ENCODE measurements at places on chromosomes 12 and 14. TPM values are rescaled to one million over a fixed set of nuclear protein-coding genes. Genes with fewer than 3 reads are reported as not detected.

- DNase-seq: no peak
These were observed 27.4 kb downstream of the TAOK3 start for GRCh38 chr12:118345355-118345754.

GRCh38 chr12:29066011-29066588, 83.0 kb upstream of the FAR2 start:
- peak; percentile 79 for DNase-seq

GRCh38 chr12:43758728-43759563, at the start of the genes IRAK4 and PUS7L:
IRAK4 (plus strand) TSS chr12:43758951; CDS start chr12:43768112, 9,161 bp downstream.
PUS7L (minus strand) TSS chr12:43758790; CDS start chr12:43755245, 3,545 bp downstream.
- DNase-seq: peak; percentile 93

GRCh38 chr12:130307859-130308258, 29.8 kb upstream of the PIWIL1 start:
- no peak for DNase-seq

- DNase-seq: no peak
These were observed 23.8 kb downstream of the NFKBIA start for GRCh38 chr14:35380794-35381193.

DNA sequence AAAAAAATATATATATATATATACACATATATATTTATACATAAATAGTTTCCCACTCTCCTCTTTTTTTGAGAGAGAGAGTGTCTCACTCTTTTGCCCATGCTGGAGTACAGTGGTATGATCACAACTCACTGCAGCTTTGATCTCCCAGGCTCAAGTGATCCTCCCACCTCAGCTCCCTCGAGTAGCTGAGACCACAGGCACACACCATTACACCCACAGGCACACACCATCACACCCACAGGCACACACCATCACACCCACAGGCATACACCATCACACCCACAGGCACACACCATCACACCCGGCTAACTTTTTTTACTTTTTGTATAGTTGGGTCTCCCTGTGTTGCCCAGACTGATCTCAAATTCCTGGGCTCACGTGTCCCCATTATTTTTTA, 14.1 kb upstream of the GAPDH start:
- no peak for DNase-seq

The PIWIL1 gene
- not detected for total RNA-seq

The ADGRD1 gene
- 3.9 TPM for total RNA-seq
